ENCODE measurements at places on chromosomes 4 and X. TPM values are rescaled to one million over a fixed set of nuclear protein-coding genes. Genes with fewer than 3 reads are reported as not detected.

F8A3 gene
- 1.7 TPM for total RNA-seq

USP51 gene
- total RNA-seq, result 3.1 TPM

ENOPH1 gene
- total RNA-seq, result 30.7 TPM

SRD5A3 gene
- 6.5 TPM for total RNA-seq

CT55 gene
- not detected for total RNA-seq

HERC5 gene
- total RNA-seq, result 2.1 TPM

RNF175 gene
- 1.9 TPM for total RNA-seq

ADH1B gene
- total RNA-seq, result 175 TPM
